NCI-H1436 treated with DMSO at 0.1 percent for 48 hours (cell line): ENCODE measurements at places on chromosomes 11 and 22.

- no peak for DNase-seq
These were observed 59.2 kb downstream of the SYTL2 start for GRCh38 chr11:85751724-85752123.

GRCh38 chr22:38205261-38206128 lies 3.7 kb downstream of the MAFF start:
- DNase-seq, result no peak

DNA sequence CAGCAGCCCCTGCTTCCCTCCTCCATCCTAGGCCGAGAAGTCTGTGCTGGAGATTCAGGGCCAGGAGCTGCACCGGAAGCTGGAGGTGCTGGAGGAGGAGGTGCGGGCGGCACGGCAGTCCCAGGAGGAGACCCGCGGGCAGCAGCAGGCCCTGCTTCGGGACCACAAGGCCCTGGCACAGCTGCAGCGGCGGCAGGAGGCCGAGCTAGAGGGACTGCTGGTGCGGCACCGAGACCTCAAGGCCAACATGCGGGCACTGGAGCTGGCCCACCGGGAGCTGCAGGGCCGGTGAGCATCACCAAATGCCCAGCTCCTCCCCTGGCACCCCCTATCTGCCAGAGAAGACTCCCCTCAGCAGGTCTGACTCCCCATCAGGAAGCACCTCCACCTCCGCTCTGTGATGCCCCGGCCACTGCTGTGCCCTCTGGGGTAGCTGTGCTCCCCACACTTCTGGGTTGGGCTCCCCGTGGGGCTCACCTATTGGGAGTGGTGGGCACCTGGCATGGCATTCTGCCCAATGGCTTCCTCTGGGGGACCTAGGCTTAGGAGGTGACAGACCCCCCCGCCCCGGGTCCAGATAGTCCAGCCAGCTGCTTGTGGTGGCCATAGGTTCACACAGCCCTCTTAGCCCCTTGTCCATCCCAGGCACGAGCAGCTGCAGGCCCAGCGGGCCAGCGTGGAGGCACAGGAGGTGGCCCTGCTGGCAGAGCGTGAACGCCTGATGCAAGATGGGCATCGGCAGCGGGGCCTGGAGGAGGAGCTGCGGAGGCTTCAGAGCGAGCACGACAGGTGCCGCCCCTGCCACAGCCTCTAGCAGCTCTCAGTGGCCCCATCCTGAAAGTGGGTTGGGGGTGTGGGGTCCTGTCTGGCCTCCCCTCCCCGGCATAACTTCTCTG lies 6.6 kb upstream of the RPS6KA4 start:
- DNase-seq, result no peak

DNA sequence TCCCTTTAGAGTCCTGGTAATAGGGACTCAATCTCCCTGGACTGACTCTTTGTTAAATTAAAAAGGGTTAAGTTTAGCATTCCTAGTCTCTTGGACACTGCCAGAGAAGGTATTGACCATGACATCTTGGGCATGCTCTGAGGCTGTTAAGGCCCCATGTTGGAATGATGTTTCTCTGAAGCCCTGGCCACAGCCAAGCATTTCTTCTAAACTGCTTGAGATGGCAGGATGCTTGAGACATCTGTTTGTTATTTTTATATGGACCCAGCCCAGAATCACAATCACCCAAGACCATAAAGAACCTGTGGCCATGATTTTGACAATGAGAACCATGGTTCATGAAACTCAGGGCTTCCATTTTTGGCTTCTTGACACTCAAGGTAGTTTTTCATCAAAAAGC lies 5.5 kb upstream of the ANKK1 start:
- DNase-seq, result no peak

DNA sequence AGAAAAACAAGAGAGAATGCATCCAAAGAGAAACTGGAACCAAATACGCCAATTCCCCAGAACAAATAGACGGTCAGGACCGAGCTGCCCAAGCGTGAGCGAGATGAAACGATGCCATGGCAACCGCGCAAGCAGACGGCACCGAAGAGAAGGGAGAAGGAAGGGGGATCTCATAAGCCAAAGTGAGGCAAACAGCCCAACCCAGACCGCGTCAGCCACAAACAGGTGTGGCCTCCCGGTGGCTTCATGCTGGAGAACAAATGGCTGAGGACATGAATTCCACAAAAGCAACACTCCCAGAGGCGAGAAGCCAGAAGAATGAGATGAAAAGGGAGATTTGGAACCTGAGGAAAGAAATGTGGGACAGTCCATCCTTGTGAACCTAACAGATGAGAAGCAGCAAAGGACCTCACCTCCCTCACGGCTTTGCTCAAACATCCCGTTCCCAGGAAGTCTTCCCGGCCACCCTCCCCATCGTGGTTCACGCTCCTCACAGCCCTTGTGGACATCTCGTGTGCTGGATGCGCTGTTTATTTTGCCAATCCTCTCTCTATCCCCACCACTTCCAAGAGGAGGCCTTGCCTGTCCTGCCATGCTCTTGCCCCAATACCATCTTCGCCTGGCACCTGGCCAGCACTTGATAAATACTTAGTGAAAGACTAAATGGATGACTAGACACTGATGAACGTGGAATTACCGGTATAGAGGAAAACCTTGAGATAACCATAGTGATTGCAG lies 89.1 kb upstream of the RTL6 start:
- no peak for DNase-seq

DNA sequence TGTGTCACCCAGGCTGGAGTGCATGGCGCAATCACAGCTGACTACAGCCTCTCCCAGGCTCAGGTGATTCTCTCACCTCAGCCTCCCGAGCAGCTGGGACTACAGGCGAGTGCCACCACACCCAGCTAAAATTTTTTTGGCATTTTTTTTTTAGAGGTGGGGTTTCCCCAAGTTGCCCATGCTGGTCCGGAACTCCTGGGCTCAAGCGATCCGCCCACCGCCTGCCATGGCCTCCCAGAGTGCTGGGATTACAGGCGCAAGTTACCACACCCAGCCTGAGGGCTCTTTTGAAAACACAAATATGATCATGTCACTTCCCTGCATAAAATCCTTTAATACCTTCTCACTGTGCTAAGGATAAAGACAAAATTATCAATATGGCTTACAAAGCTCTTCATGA lies 88.1 kb downstream of the MAML2 start:
- no peak for DNase-seq

GRCh38 chr11:77090373-77091111 lies 12.1 kb upstream of the OMP start:
- no peak for DNase-seq

DNA sequence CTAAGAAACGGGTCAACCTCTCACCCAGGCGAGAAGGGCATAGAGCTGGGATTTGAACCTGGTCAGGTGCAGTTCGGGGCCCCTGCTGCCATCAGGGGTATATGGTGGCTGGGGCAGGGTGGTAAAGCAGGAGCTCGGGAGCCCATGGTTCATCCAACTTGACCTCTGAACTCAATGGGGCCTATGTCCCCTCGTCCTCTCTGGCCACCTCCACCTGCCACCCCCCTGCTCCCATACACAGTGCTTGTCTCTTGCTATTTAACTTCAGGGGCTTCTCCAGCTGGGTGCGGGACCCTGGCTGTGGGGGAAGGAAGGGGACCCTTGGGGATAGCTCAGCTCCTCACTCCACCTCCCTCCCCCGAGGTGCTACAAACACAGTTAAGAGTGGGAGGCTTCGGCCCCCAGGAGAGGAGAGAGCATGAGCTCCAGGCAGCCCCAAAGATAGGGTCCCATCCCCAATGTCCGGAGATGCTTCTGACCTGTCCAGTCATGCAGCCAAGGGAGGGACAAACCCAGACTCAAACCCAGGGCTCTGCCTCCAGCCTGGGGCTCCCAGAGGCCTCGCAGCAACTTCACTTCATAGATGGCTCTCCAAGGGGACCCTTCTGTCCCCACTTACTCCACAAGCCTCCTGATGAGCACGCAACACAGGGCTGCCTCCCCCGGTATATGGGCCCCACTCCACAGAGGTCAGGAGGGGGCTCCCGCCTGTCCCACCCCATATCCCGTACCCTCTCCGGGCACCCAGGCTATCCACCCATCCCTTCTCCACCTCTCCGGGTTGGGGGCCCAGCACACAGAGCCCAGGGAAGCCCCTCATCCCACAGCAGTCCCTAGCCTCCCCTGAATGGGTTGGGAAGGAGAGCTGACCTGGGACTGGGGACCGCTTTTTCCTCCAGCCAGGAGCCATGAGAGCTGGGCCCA lies 712 bp downstream of the IL2RB start:
- no peak for DNase-seq

GRCh38 chr11:1776331-1776851 lies 12.7 kb upstream of the CTSD start:
- no peak for DNase-seq

DNA sequence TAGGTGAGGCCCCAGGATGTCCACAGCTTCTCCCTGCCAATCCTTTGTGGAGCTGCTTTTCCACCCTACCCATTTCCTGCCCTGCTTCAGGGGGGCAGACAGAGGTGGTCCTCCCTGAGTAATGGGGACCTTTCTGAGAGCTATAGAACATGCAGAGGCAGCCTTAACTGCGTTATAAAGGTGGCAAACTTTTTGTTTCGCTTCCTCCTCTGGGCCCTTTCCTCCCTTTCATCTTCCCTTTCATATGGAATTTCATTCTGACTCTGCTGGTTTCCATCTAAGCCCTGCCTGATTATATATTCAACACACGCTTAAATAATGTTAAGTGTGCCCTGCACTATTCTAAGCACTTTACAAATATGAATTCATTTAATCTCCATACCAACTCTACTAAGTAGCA lies 169.3 kb upstream of the E2F8 start:
- DNase-seq, result no peak

- DNase-seq, result no peak
These were observed 52.4 kb upstream of the RBFOX2 start for GRCh38 chr22:36081023-36081431.
